Activated T-helper 1 cell treated with anti-CD3 and anti-CD28 coated beads, Interleukin-2, amount 50 U/mL, for 16 hours (primary cell): ENCODE measurements at places on chromosomes 13 and 19.

DNA sequence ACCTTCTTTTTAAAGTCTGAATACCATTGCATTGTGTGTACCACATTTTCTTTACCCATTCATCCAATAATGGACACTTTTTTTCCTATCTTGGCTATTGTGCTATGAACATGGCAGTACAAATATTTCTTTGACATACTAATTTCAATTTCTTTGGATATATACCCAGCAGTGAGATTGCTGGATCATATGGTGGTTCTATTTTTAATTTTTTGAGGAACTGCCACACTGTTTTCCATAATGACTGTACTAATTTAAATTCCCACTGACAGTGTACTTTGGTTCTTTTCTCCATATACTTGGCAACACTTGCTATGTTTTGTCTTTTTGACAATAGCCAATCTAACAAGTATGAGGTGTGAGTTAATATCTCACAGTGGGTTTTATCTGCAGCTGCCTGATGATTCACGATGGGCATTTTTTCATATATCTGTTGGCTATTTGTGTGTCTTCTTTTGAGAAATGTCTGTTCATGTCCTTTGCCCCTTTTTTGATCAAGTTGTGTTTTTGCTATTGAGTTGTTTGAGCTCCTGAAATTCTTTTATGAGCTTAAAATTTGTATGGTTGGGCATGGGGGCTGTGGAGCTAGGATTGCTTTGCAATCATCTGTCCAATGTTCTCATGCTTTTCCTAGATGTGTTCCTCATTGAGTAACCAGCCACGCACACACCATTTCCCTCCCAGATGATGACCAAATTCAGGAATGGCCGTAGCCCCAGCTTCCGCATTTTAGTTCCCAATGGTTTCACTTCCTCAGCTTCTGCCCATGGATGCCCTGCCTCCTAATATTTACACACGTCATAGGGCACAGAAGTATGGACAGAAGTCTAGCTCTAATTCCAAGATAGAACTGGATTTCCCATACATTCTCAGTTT lies 380.0 kb upstream of the SGCG start:
- no peak for DNase-seq

- no peak for DNase-seq
Measured at GRCh38 chr13:41756198-41756880, 204.6 kb downstream of the VWA8 start.

- DNase-seq = no peak
Measured at GRCh38 chr19:6378041-6378440, 2.3 kb upstream of the PSPN start.

DNA sequence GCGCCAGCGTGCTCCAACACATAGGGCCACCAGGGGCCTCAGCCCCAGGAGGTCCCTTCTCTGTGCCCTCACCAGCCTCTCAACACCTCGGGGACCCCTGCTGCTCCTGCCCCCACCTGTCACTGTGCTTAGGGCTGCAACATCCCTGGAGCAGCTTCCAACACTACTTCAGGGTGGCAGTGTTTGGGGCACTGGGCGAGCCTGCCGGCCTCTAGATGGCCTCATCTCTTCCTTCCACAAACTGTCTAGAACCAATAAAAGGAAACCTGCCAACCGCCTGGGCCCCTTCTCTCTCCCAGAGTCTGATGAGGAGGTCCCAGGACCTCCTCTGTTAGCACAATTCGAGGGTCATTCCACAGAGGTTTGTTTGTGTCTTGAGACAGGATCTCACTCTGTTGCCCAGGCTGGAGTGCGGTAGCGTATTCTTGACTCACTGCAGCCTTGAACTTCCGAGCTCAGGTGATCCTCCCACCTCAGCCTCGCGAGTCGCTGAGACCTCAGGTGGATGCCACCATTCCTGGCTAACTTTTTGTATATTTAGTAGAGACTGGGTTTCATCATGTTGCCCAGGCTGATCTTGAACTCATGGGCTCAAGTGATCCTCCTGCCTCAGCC lies 10.1 kb upstream of the SHD start:
- DNase-seq = no peak

- no peak for DNase-seq
Measured at GRCh38 chr19:33400856-33401682, 27.6 kb downstream of the CEBPG start.

DNA sequence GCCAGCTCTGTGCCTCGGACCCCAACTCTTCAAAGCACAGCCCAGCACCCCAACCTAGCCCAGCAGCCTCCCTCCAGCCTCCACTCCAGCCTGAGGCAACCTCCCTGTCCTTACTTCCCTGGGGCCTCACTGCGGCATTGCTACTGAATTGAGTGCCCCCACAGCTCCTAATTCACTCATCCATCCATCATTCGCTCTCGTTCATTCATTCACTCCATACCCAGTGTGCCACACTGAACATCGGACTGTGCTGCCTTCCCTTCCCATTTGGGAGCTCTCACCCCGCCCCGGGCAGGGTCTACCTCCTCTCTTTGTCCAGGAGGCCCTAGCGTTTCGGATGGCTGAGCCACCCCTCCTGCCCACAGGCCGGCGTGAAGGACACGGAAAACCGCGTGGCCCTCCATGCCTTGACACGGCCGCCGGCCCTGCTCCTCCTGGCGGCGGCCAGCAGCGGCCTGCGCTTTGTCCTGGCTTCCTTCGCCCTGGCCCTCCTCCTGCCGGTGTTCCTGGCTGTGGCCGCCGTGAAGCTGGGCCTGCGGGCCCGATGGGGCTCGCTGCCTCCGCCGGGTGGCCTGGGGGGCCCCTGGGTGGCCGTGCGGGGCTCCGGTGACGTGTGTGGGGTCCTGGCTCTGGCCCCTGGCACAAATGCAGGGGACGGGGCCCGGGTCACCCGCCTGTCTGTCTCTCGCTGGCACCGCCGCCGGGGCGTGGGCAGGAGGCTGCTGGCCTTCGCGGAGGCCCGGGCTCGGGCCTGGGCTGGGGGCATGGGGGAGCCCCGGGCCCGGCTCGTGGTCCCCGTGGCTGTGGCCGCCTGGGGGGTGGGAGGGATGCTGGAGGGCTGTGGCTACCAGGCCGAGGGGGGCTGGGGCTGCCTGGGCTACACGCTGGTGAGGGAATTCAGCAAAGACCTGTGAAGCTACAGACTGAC lies 1.3 kb downstream of the NAT14 start:
- no peak for DNase-seq

- DNase-seq = no peak
Measured at GRCh38 chr13:54511366-54511765, 1482.8 kb downstream of the OLFM4 start.

DNA sequence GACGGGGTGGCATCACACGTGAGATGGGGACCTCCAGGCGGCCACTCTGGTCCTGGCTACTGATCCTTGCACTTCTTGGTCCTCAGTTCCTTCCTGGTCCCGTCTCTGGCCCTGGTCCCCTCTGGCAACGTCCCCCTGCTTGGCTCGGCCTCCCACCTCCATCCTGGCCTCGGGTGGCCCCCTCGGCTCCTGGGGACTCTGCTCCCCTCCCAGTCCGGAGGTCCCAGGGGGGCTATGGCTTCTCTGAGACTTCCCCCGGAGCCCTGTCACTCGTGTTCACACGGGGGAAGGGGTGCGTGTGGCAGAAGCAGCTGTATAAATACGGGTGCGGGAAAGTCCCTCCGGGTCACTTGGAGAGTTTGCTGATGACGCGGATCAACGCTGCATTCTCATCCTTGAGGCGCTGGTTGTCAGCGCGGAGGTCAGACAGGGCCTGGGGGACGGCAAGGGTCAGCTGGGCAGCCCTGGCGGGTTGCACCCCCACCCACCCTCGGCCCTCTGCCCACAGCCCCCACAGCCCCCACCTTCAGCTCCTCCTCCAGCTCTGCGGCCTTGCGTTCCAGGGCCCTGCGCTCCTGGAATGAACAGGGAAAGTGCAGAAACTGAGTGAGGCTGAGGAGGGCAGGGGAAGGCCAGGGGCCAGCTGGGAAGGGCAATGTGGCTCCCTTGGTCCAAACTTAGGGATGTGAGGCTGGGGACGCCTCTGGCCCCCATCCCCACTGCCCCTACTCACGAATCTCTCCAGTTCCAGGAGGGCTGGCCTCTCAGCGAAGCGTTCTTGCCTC lies 15.6 kb downstream of the EPS8L1 start:
- no peak for DNase-seq

GRCh38 chr19:8612807-8613171 lies 2.3 kb upstream of the ADAMTS10 start:
- no peak for DNase-seq

- DNase-seq = no peak
Measured at GRCh38 chr13:106140476-106140875, 395.0 kb downstream of the EFNB2 start.

- DNase-seq = no peak
Measured at GRCh38 chr19:30739394-30739793, 367.2 kb downstream of the ZNF536 start.

DNA sequence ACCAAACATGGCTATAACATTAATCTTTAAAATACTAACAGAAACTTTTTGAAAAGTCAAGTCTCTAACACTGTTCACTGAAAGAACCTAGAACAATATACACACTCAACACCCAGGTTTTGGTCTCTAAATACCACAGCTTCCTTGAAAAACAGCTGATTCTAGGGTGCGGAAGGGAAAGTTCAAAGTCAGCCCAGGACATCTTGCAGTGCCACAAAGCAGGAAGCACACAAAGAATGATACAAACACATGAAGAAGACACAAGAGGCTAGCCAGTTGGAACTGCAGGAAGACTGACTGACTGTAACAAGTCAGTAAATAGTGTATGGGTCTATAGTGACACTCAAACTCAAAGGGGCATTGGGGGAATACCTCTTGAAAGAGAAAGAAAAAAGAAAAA lies 4.6 kb downstream of the DEDD2 start:
- DNase-seq = no peak

DNA sequence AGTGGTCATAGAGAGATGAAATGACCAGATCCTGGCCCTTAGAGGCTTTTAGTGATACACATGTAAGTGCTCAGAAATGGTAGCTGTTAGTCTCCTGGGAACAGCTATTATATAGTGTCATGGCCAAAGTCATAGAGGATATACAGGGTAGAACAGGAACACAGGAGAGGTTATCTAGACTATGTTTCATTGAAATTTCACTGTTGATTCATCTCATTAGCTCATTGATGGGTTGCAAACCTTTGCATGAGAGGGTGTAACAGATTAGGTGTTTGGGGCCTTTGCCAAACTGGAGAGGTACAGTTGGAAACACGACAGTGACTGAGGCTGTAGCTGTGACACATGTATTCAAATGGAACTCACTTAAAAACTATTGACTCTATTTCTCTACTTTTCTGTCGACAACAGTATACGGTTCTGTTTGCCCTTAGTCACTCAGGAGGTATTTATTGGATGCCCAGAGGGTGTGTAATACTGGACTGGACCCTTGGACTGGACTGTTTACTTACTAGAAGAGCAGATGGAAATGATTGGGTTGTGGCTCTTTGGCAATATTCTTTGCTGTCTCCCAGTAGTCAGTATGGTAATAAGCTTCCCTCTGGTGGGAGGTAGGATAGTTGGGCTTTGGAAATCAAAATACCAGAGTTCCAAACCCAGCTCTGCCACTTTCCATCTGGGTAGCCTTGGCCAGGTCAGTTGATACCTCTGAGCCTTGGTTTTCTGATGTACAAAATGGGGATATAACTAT lies 29.8 kb downstream of the ARHGAP35 start:
- no peak for DNase-seq

DNA sequence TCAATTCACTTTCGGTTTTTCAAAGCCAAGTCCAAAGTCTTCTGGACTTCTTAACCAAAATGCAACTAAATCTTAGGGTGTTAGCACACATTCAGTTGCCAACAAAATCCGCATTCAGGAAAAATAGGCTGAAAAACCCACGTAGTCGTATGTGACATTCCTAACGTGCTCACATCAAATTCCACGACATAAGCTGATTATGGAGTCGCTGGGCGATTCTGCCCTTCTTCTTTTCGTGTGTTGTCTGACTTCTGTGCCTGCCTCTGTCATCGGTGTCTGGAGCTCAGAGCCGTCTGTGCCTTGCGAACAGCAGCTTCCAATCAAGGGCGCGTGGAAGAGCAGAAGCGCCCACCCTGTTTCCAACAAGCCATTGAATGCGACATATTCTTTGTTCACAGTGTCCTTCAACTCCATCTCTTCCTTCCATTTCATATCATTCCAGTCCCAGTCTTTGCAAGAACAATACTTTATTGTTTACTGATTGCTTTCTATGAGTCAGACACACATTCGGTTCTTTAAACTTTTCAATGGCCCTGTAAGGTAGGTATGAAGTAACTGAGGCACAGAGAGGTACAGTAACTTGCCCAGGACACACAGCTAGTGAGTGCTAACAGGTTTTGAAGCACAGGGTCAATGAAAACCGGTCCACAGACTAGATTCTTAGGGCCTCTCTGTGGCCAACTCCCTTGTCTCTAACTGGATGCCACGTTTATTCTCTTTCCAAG lies 8.2 kb upstream of the ZNF507 start:
- DNase-seq = no peak

GRCh38 chr19:869245-870177 lies 10.0 kb downstream of the CFD start:
- no peak for DNase-seq

GRCh38 chr13:44151474-44151873 lies 222.2 kb upstream of the SERP2 start:
- no peak for DNase-seq

GRCh38 chr19:43784241-43784980 lies 3.6 kb upstream of the KCNN4 start:
- DNase-seq = peak; percentile 35

- DNase-seq = no peak
Measured at GRCh38 chr19:35518313-35518712, 4.9 kb upstream of the DMKN start.

GRCh38 chr19:55858969-55859368 lies 22.6 kb downstream of the NLRP4 start:
- DNase-seq = no peak

DNA sequence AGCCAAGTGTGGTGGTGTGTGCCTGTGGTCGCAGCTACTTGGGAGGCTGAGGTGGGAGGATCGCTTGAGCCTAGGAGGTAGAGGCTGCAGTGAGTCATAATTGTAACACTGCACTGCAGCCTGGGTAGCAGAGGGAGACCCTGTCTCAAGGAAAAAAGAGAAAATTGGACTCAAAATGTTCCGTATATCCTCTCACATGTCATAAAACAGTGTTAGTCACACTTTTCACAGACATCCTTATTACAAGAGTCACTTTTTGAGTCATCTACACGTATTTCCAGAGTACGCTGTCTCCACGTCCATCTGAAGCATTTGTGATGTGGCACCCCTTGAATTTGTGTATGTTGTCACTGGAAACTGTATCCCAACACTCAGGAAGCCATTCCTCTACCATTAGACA lies 133.0 kb downstream of the SIPA1L3 start:
- no peak for DNase-seq

DNA sequence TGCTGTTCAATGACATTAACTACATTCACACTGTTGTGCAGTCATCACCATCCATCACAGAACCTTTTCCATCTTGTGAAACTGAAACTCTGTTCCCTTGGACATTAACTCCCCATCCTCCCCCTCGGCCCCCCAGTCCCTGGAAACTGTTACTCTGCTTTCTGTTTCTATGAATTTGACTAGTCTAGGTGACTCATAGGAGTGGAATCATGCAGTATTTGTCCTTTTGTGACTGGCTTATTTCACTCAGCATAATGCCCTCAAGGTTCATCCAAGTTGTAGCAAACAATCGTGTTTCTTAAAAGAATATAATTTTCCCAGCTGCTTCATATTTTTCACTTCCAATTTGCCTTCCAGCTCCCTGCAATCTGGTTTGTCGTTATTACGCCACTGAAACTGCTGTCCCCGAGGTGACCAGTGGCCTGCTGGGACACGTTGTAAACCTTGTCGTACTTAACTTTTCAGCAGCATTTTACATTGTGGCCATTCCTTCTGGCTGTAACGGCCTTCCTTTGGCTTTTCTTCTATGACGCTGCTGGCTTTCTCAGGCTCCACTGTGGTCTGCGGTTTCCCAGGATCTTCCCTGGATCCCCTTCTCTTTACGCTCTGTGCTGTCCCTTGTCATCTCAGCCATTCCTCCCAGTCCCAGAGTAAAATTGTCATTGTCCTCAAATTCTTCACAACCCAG lies 74.0 kb downstream of the DHRS12 start:
- DNase-seq = no peak
